NCI-H2081 treated with DMSO at 0.1 percent for 48 hours (cell line): ENCODE measurements at places on chromosomes 3 and 15.

GRCh38 chr3:185325946-185326791, 36.8 kb upstream of the MAP3K13 start:
- no peak for DNase-seq

DNA sequence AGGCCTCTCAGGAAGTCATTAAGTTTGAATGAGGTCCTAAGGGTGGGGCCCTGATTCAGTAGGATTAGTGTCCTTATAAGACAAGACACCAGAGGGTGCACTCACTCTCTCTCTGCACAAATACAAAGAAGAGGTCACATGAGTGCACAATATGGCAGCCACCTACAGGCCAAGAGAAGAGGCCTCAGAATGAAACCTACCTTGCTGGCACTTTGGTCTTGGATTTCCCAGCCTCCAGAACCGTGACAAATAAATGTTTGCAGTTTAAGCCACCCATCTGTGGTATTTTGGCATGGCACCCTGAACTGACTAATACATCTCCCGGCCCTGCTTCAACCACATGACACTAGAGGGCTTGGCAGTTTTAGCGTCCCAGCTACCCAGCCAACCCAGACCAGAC, 73.9 kb upstream of the CHRNB4 start:
- DNase-seq: no peak

DNA sequence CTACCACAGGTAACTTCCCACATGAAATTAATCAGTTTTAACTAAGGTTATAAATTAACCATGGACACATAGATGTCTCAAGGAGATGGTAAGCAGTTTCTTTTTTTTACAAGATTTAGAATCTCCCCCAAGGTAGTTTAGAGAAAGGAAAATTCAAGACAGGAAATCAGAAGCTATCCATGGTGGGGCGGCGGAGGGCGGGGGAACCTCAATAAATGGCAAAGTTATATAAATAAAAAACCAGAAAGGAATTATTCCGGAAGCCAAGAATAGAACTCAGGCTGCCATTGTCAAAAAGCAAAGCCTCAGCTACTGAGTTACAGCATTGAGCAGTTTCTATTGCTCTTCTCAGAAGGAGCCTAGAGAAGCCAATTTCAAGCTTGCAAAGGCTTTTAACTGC, 172.1 kb upstream of the SMAD3 start:
- no peak for DNase-seq

- DNase-seq: no peak
These were observed 300.9 kb downstream of the PYDC2 start for GRCh38 chr3:191761906-191762305.

DNA sequence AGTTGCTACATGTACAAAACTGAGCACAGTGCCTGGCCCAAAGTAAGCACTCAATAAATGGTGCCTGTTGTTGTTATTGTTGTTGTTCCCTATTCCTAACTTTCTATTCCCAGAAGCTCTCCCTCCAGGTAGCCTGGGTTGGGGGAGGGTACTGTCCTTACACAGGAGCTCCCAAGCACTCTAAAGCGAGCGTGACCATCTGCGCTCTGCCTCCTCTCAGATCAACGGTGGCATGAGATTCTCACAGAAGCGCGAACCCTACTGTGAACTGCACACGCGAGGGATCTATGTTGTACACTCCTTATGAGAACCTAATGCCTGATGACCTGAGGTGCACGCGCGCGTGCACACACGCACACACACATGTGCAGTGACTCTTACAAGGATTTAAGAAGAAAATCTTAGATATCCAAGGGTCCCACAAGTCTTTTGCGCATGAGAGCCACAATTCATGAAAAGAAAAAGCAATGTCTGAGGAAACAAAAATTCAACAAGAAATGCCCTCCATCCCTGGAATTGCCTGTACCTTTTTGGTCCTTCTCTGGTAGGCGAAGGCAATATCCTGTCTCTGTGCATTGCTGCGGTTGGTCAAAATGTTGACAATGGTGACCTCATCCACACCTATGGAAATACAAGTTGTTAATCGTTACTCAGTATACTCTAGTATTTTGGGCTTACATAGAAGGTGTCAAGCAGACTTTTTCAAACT, 33.7 kb downstream of the ANXA2 start:
- DNase-seq: no peak

- no peak for DNase-seq
These were observed 467.2 kb upstream of the AGTR1 start for GRCh38 chr3:148230473-148230872.

GRCh38 chr3:187594272-187594671, 75.9 kb downstream of the SST start:
- DNase-seq: no peak

DNA sequence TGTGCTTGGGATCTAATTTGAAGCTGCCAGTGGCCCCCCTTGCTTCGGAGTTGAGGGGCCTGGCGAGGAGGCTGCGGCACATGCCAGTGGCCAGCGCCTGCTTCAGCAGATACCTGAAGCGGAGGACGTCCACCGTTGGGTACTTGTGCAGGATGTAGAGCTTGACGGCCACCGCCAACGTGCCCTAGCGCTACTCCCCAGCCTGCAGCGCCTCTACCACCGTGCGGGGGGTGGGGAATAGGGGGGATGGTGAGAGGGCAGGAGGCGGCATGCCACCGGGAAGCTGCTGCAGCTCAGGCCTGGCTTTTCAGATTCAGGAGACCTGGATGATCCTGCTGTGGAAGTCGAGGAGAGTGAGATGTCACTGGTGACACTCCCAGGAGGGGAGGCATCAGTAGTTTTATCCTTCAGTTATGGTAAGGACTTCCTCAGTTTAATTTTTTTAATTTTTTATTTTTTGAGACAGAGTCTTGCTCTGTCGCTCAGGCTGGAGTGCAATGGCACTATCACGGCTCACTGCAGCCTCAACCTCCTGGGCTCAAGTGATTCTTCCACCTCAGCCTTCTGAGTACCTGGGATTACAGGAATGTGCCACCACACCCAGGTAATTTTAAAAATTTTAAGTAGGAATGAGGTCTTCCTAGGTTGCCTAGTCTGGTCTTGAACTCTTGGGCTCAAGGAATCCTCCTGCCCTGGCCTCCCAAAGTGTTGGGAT, 150.6 kb upstream of the FRMD4B start:
- no peak for DNase-seq

- no peak for DNase-seq
These were observed 32.2 kb upstream of the LRTM1 start for GRCh38 chr3:54960082-54960481.

DNA sequence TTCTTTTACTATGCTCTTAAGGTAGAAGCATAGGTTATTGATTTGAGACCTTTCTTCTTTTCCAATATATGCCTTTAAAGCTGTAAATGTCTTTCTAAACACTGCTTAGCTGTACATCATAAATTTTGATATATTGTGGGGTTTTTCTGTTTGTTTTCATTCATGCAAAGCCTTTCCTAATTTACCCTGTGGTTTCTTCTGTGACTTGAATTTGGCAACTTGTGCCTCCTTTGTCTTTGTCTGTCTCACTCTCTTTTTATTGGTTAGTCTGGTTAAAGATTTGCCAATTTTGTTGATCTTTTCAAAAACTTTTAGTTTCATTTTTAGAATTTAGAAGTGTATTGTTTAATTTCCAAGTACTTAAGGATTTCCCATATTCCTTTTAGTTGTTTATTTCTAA, 343.1 kb downstream of the OXSM start:
- DNase-seq: no peak

DNA sequence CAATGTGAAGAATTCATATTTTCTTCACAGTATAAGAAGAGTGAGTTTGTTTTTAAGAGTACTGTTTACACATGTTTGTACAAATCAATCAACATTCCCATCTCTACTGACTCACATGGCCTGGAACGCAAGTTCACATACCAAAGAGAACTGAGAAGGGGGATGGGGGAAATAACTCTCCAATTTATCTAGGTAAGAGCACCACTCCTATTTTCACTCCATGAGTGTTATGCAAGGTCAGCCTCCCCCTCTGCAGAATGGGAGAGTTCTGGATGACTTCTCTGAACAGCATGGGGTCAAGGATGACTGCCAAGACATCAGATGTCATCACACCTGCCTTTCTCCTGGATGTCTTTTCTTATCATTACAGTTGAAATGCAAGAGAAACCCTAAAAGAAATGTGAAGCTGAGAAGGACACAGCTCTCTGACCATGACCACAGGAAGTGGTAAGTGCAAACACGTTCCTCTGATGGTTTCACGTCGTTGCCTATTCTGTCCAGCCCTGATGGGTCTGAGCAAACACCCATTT, 95.2 kb downstream of the SEMA6D start:
- no peak for DNase-seq

GRCh38 chr3:100209169-100209568, 51.6 kb upstream of the TBC1D23 start:
- no peak for DNase-seq

GRCh38 chr3:44323341-44323955, 15.1 kb upstream of the TCAIM start:
- peak; percentile 6 for DNase-seq

GRCh38 chr3:44571024-44571423, 13.7 kb upstream of the ZNF660 start:
- DNase-seq: no peak

DNA sequence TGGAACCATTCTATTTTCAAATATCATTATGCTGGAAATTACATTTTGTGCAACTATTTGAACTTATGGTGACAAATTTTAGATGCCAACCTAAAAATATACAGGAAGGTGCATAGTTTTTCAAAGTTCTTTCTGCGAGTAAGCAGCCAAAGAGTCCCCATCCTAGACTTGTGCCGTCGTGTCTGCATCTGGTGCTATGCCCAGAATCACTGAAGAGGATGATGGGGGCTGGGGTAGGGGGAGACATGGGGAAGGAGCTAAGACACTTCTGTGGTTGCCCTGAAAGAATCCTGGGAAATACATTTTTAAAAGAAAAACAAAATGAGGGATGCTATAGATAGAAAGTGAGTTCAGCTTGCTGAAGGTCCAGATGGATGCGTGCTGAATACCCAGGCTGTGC, 21.2 kb upstream of the FAM81A start:
- no peak for DNase-seq

DNA sequence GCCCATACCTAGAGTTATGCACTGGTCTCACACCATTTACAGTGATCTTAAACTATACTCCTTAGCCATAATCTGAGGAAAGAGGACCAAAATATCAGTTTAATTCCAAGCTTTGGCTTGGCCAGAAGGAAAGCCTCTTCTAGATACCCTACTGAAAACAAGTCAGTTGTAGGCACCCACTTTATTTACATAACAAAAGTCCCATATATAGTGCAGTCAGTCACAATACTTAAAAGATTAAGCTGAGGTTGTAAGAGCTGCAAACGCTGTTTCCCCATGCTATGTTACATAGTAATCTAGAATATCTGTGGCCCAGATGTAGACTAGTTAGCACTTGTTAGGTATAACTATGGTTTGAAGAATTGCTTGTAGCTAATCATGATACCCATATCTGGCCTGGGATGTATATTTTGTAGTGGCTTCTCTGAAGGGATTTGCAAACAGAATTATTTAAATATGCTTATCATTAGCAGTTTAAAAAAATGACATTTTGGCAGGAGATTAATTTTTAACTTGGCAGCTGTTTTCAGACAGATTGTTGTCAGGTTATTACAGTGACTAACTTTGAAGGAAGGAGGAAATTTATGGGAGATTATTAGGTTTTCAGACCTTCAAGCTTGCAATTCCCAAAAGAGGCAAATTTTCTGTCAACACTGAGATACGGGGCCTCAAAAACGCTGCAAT, 160.4 kb upstream of the SLC2A2 start:
- DNase-seq: no peak

GRCh38 chr3:171195686-171196085, 169.2 kb upstream of the SLC2A2 start:
- DNase-seq: no peak

DNA sequence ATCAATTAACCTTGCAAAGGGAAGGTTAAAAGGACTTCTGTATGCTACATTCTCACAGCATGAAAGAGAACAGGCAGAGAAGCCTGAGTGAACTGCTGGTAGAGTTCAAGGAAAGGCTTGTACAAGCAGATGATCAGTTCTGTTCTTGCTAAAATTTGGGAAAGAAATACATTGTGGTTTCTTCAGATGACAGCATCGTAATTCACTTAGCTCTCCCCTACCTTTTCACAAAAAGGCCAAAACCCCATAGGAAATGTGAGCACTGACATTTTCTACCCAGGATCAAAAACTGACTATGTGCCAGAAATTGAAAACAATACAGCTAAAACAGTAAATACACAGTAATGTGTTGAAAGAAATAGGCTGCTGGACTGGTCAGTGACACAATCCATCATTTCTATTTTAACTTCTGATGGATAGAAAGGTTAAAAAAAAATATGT, 216.4 kb downstream of the DPH6 start:
- DNase-seq: no peak
